Type B pancreatic cell (in vitro differentiated cells): ENCODE measurements at places on chromosomes 1 and 21. TPM values are rescaled to one million over a fixed set of nuclear protein-coding genes. Genes with fewer than 3 reads are reported as not detected.

- DNase-seq, result no peak
Observed at GRCh38 chr21:41830764-41831452, 48.2 kb downstream of the PRDM15 start.

The ZBTB21 gene
- 19.9 and 23.4 TPM in 2 replicates for total RNA-seq

The ADAMTSL4 gene
- total RNA-seq, result 12.5 and 24.6 TPM in 2 replicates

- DNase-seq, result no peak
Observed at GRCh38 chr1:38135625-38136414, 89.2 kb upstream of the POU3F1 start.
